MCF 10A (cell line): ENCODE measurements at places on chromosomes 2 and 18.
A peak's percentile ranks its signal among the peaks of the same experiment; 100 is the strongest.

- DNase-seq = no peak
Observed at GRCh38 chr2:12010779-12011178, 264.3 kb downstream of the LPIN1 start.

DNA sequence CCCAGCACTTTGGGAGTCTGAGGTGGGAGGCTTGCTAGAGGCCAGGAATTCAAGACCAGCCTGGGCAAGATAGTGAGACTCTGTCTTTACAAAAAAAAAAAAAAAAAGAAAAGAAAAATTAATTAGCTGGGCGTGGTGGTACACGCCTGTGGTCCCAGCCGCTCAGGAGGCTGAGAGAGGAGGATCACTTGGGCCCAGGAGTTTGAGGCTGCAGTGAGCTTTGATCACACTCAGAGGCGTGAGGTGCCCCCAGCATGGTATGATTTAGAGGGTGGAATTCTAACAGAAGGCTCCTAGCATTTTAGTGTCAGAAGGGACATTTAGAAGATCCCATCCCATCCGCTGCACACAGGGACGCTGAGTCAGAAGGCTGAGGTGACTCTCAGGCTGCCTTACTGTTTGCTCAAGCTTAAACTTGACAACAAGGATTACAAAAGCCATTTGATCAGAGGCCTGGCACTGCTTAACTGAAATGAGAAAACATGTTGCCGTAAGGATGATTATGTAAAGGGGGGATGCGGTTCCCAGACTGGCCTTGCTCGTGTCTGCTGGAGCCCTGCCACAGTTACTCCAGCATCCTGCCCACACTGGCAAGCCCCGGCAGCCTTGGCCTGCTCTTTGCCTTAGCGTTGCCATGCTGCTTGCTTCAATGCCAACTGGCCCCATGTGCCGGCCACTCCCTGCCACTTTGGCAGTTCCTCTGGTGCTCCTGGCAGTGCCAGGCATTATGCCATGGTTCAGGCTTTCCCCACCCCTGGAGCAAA is 45.6 kb upstream of the SLC1A4 start:
- DNase-seq = peak; percentile 98

- DNase-seq = no peak
Observed at GRCh38 chr2:206572725-206573124, 69.6 kb upstream of the FAM237A start.

GRCh38 chr2:103789381-103790095 is 1027.7 kb downstream of the TMEM182 start:
- DNase-seq = peak; percentile 81

DNA sequence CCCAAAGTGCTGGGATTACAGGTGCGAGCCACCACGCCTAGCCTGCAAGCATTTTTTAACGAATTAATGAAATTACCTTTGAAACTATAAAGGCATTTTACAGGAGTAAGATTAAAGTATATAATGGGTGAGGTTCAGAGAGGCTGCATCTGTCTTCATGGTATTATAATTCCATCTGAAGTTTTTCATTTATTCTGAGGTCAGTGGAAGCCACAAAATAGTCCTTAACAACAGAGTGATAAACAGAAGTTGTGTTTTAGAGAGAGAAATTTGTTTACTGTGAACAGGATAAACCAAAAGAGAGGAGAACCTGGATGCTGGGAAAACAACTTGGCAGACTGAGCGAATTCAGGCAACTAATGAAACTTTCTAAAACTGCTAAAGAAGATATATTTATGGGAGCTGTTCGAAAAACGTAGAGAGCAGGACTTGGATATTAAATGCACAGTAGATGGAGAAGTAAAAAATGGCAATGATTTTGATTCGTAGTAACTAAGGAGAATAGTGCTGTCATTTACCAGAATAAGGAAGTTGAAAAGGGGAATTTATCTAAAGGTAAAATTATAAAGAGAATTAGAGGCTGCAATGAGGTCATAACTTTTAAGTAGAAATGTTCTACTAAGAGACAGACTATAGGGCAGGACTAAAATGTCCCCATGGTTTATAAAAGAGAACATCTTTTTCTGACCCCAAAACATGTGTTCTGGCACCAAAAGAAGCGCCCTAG is 37.9 kb upstream of the ITGA4 start:
- no peak for DNase-seq
